ENCODE measurements at places on chromosomes 7 and 10. TPM values are rescaled to one million over a fixed set of nuclear protein-coding genes. Genes with fewer than 3 reads are reported as not detected.

Gene TRIM4
- total RNA-seq, result 28.3 TPM

Gene SFMBT2
- 0.14 TPM for total RNA-seq

Gene OR2A7
- total RNA-seq, result not detected

Gene SLC18A2
- total RNA-seq, result 0.05 TPM

Gene METTL27
- 5.0 TPM for total RNA-seq

Gene FANK1
- 4.6 TPM for total RNA-seq

Gene NKX1-2
- not detected for total RNA-seq

Gene CTAGE15
- total RNA-seq, result not detected

Gene PPIF
- 27.3 TPM for total RNA-seq

Gene OR2A5
- total RNA-seq, result not detected

Gene ANK3
- total RNA-seq, result 27.5 TPM

Gene CYP2C19
- not detected for total RNA-seq

Gene CYP17A1
- total RNA-seq, result not detected

Gene SPOCK2
- total RNA-seq, result 0.23 TPM

Gene BRAT1
- total RNA-seq, result 24.1 TPM

Gene ZNF736
- 10.5 TPM for total RNA-seq

Gene OPN1SW
- not detected for total RNA-seq

Gene TMEM60
- 10.9 TPM for total RNA-seq

Gene CCDC186
- 22.4 TPM for total RNA-seq

Gene CAMK1D
- 4.4 TPM for total RNA-seq

Gene CALML3
- total RNA-seq, result not detected

Gene GSTO1
- 158 TPM for total RNA-seq

Gene CH25H
- total RNA-seq, result not detected

Gene OR2A1
- under 0.01 TPM for total RNA-seq

Gene SKIDA1
- 0.30 TPM for total RNA-seq

Gene COA1
- total RNA-seq, result 37.6 TPM

Gene TRIM74
- not detected for total RNA-seq

Gene STEAP1
- 12.5 TPM for total RNA-seq

Gene GNGT1
- total RNA-seq, result not detected

Gene CALN1
- total RNA-seq, result under 0.01 TPM

Gene SKAP2
- 14.6 TPM for total RNA-seq

Gene CLRN3
- not detected for total RNA-seq

Gene NUTM2A
- total RNA-seq, result 0.37 TPM

Gene PRF1
- not detected for total RNA-seq

Gene MRLN
- total RNA-seq, result not detected

Gene ANKRD30A
- total RNA-seq, result not detected

Gene CALHM3
- total RNA-seq, result not detected

Gene FZD8
- total RNA-seq, result 25.2 TPM

Gene ZNF488
- under 0.01 TPM for total RNA-seq

Gene CYP3A5
- total RNA-seq, result 0.30 TPM

Gene TMEM140
- total RNA-seq, result 3.3 TPM

Gene NEUROG3
- total RNA-seq, result not detected

Gene SMKR1
- not detected for total RNA-seq

Gene XRCC2
- 0.30 TPM for total RNA-seq

Gene SFTPA2
- total RNA-seq, result not detected

Gene SLC39A12
- not detected for total RNA-seq

Gene LLCFC1
- not detected for total RNA-seq

Data from smooth muscle cell of the umbilical artery (primary cell).